ENCODE measurements at places on chromosomes 4 and X. TPM values are rescaled to one million over a fixed set of nuclear protein-coding genes. Genes with fewer than 3 reads are reported as not detected.

The NLRP2B gene
- not detected for polyA plus RNA-seq

- H3K27me3 ChIP-seq, result no peaks in the 10 kb centered on the region
- no peaks in the 10 kb centered on the region for H3K4me1 ChIP-seq
- no peaks in the 10 kb centered on the region for H3K36me3 ChIP-seq
These were observed 31.8 kb upstream of the C4orf50 start for GRCh38 chr4:6049985-6050384.

DNA sequence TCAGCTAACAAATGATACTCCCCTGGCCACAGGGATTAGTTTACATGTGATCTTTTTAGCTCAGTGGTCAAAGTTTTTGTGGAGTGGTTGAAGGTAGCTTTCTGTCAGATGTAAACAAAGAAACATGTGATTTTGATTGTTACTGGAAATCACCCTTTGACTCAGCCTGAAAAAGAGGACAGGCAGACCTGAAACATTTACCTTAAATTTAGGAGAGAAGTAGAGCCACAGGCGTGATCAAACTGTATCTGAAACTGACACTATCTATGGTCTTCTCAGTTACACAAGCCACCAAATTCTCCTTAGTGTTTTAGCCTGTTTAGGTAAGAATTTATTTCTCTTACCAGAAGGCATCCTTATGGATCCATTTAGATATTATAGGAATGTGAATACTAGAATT, 136.7 kb downstream of the CBLL2 start:
- no peaks in the 10 kb centered on the region for H3K36me3 ChIP-seq
- no peak for DNase-seq
- H3K4me1 ChIP-seq, result no peaks in the 10 kb centered on the region
- no peak overlapping the region for H3K27ac ChIP-seq
- no peaks in the 10 kb centered on the region for H3K27me3 ChIP-seq
- H3K4me3 ChIP-seq, result no peak overlapping the region

DNA sequence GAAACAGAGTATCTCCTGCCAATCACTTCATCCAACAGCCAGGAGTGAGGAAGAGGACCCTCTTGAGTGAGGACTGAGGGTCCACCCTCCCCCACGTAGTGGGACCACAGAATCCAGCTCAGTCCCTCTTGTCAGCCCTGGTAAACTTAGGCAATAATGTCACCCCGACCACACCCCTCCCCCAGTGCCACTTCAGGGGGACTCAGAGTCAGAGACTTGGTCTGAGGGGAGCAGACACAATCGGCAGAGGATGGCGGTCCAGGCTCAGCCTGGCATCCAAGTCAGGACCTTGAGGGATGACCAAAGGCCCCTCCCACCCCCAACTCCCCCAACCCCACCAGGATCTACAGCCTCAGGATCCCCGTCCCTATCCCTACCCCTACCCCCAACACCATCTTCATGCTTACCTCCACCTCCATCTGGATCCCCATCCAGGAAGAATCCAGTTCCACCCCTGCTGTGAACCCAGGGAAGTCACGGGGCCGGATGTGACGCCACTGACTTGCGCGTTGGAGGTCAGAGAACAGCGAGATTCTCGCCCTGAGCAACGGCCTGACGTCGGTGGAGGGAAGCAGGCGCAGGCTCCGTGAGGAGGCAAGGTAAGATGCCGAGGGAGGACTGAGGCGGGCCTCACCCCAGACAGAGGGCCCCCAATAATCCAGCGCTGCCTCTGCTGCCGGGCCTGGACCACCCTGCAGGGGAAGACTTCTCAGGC, at the start of the genes CSAG1 and MAGEA12:
Gene CSAG1, minus strand, starts transcription at position 461 of the 715 bp plus-strand sequence. CDS start 1,261 bp downstream, outside the sequence.
Gene MAGEA12, plus strand, starts transcription at position 497 of the 715 bp plus-strand sequence. CDS start 2,405 bp downstream, outside the sequence.
- H3K36me3 ChIP-seq, result no peaks in the 10 kb centered on the region
- no peak for DNase-seq
- no peak within 1 kb of the TSS for H3K27ac ChIP-seq
- no peaks in the 10 kb centered on the region for H3K4me1 ChIP-seq
- H3K27me3 ChIP-seq, result no peaks in the 10 kb centered on the region

GRCh38 chr4:168773388-168774195, 236.5 kb downstream of the CBR4 start:
- no peak overlapping the region for H3K4me3 ChIP-seq
- no peaks in the 10 kb centered on the region for H3K36me3 ChIP-seq
- no peaks in the 10 kb centered on the region for H3K27me3 ChIP-seq
- no peak for DNase-seq
- no peak overlapping the region for H3K27ac ChIP-seq
- H3K4me1 ChIP-seq, result no peaks in the 10 kb centered on the region
